Right lobe of liver (tissue), 6 donors: ENCODE measurements at places on chromosomes 4 and X.

GRCh38 chrX:149567621-149568417 is 18.1 kb upstream of the HSFX3 start:
- no peak for DNase-seq

DNA sequence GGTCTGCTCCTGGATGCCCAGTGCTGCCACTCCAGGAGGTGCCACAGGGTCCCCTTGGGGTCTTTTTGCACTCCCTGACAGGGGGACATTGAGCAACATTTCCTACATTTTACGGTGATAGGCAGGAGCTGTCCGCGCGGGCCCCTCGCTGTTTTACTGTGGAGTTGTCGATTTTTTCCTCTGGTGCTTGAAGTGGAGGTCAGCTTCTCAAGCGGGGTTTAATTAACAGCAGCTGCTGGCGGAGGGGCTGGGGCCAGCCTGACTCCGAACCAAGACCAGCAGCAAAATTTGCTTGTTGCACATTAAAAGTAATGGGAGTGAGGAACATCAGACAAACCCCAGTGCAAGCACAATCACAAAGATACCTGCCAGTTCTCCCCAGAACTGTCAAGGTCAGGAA is 13.2 kb upstream of the SH3TC1 start:
- DNase-seq = no peak

DNA sequence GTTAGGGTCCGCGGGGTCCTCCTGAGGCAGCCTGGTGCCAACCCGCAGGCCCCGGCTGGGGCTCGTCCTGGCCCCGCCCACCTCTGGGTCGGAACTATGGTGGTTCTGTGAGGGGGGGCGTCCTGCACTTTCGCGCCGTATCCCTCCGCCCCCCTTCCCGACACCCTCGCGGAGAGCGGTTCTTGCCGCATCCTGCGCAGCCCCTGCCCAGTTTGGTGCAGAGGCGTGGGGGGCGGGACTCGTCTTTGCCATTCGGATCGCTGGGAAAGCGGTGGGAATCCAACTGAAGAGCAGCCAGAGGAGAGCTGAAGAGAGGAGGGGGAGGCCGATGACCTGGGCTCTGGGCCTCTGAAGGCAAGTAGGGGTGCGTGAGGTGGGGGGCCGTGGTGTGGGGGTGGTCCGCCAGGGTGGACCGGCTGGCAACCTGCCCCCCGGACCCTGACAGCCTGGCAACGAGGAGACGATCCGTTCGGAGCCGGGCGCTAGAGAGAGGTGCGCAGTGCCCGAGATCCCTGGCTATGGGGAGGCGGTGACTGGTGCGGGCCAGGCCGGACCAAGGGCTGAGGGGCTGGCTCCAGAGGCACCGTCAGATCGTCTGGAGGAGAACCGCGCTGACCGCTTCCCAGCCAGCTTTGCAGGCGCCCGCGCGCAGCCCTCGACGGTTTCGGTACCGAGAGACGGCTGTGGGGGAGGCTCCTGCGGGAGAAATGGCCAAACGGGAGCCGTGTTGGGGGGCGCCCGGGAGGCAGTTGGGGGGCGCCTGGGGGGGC is at the start of gene GPRASP1:
GPRASP1 (plus strand) TSS at position 242 of the 770 bp plus-strand sequence. CDS start 2,431 bp downstream, outside the sequence.
- peak; percentile 47 for DNase-seq

DNA sequence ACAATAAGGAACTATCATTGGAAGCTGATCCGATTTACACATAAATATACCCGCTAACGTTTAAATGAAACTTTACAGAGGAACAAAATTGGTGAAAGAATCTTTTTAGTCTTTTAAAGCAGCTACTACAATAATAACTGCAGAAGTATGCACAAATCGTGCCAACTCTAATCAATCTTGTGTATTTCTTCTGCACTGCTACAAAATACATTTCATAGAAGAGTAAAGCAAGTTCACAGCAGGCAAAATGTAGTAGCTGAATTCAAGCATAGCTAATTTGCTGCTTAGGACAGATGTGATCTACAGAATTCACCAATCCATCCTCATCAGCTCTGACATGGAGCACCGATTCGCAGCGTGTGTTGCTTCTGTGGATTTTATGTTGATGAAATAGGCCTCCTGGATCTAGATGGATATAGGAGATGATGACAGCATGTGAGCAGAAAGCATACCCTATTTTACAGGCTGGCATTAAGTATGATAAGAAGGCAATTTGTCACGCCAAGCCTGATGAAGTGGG is 367.3 kb upstream of the FGF13 start:
- DNase-seq = no peak

DNA sequence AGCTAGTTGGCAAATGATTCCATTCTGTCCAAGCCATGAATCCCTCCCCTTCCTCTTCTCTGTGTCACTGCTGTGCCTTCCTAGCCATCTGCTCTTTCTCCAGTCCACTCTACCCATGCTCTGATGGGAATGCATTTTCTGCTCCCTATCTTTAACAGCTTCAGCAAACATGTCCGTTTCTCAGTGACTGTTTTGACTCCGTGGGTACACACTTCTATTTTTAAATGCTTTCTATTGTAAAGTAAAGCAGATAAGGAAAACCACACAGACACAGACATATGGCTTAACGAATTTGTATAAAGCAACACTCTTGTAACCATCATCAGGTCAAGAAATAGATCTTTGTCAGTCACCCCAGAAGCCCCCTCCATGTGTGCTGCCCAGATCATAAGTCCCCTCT is 72.4 kb upstream of the KLHL13 start:
- no peak for DNase-seq

DNA sequence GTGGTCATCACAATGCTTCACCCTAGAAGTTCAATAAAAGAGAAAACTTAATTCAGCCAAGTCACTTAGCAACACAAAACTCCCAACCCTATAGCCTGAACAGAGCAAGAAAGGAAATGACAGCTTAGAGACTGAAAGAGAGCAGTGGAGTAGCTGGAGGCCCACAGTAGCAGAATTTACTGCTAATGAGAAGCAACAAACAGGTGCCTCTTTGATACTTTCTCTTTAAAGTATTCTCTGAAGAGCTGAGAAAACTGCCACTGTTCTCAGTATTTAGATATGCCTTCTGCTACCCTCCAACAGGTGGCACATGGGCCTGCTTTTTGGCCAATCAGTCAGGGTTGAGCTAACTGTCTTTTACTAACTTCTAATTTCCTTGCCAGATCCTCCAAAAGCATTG is 240.0 kb downstream of the GPC3 start:
- DNase-seq = no peak

DNA sequence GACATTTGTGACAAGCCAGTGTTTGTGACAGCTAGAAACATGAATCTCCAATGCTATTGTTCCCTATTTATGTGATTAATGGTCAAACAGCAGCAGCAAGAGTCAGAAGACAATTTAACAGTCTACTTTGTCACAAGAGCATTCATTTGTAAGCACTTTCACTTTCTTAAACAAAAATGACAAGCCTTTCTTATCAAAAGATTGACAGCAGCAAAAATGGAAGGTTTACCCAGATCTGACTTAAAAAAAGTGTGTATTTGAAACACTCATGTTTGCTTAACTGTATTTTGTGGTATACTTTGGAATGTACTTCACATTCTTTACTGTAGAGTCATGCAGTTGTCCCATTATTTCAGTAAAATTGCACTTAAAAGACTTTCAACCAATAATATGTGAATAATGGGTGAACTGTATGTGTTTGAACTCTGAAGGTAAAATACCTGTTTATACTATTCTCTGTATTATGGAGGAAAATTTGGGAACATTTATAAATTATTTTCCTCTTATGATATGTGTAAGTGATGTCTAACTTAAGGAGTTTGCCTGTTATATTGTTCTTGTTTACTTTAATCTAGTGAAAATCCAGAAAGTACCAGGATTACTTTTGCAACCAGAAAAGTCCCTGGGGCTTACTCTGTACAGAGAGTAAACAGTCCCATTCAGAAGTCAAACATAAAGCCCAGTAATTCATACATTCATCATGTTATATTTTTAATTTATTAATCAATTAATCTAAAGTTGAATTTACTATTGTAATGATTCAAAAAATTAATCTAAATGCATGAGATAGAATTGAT is 314.9 kb upstream of the TRAM1L1 start:
- no peak for DNase-seq

GRCh38 chrX:71941776-71942175 is 31.1 kb downstream of the NHSL2 start:
- DNase-seq = no peak

DNA sequence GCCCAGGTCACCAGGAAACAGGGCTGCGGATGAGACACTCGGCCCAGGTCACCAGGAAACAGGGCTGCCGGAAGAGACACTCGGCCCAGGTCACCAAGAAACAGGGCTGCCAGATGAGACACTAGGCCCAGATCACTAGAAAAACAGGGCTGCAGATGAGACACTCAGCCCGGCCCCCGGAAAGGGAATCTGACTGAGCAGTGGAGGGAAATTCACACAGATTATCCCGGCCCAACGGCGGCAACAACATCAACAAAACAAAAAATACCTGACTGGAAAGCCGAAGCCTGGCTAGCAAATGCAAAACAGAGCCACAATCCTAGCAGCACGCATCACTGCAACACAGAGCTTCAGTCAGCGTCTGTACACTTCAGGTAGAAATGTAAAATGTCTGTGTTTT is 20.7 kb downstream of the AFAP1 start:
- no peak for DNase-seq

GRCh38 chrX:32687379-32687778 is 524.0 kb downstream of the DMD start:
- no peak for DNase-seq

DNA sequence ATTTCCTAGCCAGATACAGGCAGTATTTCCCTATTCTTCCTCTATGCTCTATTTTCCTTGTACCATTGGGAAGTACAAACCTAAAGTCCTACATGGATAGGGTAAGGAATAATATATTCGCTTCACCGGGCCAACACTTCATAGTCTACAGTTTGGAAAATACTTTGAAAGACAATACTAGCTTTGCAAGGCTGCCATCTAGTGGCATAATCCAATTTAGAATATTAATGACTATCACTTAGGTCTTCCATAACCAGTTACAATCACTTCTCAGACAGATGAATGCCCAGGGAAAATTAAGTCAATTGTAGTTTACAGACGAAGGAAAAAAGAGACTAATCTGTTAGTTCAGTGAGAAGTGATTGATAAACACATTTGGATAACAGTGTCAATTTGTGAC is 141.0 kb upstream of the FAM47C start:
- no peak for DNase-seq

- DNase-seq = no peak
Observed at GRCh38 chr4:130028552-130028951, 932.6 kb downstream of the C4orf33 start.

DNA sequence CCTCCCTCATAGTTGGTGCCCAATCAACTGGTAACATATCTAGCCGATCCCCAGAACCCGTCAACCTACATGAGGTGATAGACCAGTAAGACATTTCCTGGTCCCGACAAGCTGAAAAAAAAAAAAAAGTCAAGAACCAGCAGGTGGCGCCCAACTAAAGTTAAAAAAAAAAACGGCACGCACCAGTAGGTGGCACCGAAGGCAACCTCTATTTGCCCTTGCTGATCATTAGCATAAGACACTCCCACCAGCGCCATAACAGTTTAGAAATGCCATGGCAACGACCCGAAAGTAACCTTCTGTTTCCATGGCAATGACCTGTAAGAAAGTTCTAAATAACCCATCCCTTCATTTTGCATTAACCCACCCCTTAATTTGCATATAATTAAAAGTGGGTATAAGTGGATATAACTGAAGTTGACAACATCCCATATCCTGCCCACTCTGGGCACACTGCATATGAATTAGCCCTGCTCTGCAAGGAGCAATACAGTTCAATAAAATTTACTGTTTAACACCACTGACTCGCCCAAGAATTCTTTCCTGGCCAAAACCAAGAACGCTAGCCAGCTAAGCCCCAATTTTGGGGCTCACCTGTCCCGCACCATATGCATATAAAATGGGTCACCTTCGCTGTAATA is 83.9 kb upstream of the SPANXB1 start:
- DNase-seq = no peak

- DNase-seq = no peak
Observed at GRCh38 chr4:40482985-40483647, 146.5 kb downstream of the RBM47 start.

DNA sequence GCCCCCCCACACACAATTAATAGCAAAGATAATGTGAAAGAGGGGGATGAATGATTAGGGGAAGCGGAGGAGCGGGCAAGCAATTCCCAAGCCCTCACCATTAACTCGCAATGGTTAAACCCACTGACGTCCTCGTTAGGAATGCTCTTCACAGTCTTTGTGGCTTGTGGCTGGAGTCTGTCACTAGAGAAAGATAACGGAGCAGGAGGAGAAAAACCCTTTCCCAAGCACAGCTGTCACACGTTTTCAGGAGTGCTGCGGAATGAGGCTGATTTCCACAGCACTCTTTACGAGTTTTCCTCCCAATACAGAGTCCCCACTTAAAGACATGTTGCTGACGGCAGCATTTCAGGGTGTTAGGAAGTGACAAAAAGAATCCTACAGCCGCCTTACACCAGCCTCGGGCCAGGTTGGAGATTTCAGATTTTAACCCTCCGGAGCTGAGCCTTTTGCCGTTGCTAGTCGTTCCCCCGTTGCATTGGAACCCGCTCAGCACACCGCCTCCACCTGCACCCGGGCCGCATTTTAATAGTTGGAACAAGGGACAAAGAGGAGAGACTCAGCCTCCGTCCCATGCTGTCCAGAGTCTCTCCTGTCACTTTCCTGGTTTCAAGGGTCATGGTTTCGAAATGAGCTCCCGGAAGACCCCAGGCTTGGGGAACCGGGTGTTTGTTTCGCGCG is 92.2 kb downstream of the GEMIN8 start:
- DNase-seq = no peak

- DNase-seq = no peak
Observed at GRCh38 chr4:52822583-52822971, 39.5 kb upstream of the RASL11B start.

GRCh38 chr4:53235547-53235946 is 130.3 kb downstream of the SCFD2 start:
- DNase-seq = no peak

GRCh38 chrX:142601792-142602191 is 396.7 kb upstream of the MAGEC2 start:
- DNase-seq = no peak

DNA sequence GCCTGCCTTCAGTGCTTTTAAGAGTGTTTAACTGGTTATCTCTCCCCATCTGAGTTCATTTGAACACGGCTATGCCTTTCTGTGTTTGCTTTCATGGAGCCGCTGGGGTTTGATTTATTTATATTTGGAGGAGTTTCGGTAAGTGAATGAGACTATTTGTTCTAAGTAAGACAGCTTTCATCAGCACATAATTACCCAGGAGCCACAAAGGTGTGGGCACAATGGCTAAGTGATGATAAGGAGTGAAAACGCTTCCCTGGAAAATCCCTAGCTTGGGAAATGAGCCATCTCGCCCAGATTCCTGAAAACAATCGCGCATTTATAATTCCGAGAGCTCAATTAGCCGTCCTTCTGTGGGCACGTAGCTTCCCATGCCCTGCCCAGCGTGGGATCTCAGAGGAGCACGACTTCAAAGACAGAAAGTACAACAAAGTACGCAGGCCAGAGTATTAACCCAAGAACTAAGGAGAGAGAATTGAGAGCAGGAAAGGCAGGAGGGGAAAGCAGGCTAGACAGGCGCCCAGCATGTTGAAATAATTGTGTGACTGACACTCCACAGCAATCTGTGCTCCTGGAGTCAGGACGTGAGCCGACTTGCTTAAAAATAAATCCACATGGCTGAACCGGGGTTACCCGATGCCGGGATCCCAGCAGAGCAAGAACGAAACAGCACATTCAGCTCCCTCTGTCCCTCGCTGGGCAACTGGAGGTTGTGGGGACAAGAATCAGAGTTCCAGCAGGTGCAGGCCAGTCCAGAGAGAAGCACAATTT is 99.0 kb downstream of the DHRSX start:
- no peak for DNase-seq
